ENCODE measurements at places on chromosomes 2 and 18.

DNA sequence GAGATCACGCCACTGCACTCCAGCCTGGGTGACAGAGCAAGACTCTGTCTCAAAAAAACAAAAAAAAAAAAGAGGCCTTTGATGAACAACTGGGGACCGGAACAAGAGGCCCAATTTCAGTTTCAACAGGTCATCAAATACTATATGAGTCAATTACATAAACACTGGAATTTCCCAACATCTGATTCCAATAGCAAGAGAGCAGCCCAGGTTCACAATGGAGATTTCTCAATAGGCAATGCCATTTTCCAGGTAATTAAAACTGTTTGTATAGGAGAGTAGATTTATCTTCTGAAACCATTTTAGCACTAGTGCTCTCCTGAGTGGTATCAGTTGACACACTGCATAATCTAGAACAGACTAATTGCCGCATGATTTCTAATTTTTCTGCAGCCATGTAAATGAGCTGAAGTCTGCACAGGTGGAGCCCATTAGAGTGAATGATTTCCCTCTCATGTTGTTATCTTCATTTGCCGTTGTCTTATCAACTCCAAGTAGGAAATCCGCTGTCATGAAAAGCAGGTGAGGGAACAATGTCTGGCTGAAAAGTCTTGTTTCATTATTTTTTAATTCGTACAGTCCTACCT lies 264.1 kb upstream of the MEIS1 start:
- DNase-seq = peak; percentile 38

DNA sequence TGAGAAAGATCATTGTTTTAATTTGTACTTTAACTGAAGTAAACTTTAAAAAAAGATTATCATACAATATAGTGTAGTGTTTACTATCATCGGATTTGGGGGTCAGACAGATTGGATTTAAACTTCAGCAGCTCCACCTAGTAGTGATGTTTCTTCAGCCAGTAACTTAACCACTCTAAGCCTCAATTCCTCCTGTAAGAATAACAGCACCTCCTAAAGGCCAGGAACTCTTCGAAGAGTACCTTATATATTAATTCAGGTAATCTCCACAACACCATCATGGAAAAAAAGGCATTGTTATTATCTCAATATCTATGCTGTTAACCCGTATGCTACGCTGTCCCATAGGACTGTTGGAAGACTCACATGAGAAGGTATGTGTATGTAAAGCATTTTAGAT lies 69.0 kb upstream of the DLGAP1 start:
- no peak for DNase-seq

GRCh38 chr2:70981421-70981820 lies 3.0 kb downstream of the ANKRD53 start:
- no peak for DNase-seq

GRCh38 chr2:166972418-166972817 lies 84.1 kb downstream of the XIRP2 start:
- no peak for DNase-seq

DNA sequence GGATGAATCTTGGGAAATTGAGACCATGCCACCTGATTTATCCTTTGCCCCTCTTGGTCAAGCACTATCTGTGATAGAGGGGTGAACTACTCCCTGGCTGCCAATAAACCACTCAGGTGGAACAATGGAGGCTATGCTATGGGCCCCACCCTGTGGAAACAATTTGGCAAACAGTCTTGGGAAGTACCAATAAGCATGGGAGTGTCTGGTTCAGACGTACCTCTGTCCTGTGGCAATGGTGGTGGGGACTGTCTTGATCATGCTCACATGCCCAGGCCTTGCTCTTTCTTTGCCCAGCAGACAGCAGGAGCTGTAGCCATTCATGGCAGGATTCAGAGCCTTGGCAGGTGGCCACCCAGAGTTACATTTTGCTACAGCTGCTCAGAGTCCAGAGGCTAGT lies 658.7 kb downstream of the KCNJ3 start:
- no peak for DNase-seq

DNA sequence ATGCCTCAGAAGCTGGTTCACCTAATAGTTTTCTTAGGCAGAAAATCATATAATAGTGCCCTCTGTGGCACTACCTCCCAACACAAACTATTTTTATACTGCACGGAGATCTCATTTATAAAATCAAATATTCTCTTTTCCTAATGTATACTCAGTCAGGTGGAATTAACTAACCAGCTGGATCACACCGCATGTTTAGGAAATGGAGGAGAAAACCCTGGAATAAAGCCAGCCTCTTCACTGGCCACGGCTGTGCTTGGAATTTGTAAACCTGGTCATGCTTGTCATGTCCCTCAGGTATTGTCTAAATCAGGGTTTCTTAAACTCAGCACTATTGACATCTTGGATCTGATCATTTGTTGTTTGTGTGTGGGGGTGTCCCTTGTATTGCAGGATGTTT lies 85.6 kb downstream of the DOCK10 start:
- peak; percentile 34 for DNase-seq

DNA sequence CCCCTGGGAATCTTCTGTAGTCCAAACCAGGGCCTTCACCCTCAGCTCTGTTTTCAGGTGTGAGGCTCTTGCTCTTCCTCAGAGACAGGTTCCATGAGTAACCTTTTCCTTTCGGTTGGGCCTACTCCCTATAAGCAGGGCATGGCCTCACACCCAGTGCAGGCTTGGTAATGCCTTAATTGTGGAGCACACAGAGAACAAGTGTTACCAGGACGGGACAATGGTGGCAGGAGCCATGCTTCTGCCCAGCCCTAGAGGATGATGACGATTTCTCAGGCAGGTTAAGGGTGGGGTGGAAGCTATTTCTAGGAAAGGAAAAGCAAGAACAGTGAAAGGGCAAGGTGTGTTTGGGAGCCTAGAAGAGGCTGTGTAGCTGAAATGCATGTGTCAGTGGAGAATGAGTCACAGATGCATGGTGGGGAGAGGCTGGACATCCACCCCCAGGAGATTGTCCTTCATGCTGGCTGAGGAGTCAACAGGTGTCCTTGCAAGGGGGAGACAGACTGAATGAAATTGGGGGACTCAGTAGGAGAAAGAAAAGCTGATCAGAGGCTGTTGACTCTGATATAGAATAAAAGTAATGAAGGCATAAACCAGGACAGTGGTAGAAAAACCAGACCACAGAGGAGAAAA lies 22.0 kb upstream of the SERPINB12 start:
- no peak for DNase-seq

DNA sequence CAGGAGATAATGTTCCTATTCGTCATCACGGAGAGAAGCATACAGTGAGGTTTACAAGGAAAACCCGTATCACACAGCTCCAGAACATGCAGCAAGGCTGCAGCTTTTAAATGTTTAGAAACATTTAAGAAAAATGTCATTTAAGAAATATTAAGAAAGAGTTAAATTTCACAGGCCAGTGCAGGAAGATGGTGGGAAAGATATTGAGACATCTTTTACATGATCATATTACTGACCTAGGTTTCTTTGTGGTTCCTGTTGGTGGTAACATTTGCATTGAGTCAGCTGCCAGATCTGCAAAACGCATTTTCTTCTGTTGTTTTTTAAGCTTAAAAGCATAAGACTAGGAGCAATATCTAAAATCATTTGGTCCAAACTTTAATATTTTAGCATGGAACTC lies 44.9 kb downstream of the CPO start:
- no peak for DNase-seq

- no peak for DNase-seq
Observed at GRCh38 chr2:44779793-44780192, 161.7 kb upstream of the SIX3 start.

- no peak for DNase-seq
Observed at GRCh38 chr18:54952026-54952425, 7.2 kb downstream of the CCDC68 start.

DNA sequence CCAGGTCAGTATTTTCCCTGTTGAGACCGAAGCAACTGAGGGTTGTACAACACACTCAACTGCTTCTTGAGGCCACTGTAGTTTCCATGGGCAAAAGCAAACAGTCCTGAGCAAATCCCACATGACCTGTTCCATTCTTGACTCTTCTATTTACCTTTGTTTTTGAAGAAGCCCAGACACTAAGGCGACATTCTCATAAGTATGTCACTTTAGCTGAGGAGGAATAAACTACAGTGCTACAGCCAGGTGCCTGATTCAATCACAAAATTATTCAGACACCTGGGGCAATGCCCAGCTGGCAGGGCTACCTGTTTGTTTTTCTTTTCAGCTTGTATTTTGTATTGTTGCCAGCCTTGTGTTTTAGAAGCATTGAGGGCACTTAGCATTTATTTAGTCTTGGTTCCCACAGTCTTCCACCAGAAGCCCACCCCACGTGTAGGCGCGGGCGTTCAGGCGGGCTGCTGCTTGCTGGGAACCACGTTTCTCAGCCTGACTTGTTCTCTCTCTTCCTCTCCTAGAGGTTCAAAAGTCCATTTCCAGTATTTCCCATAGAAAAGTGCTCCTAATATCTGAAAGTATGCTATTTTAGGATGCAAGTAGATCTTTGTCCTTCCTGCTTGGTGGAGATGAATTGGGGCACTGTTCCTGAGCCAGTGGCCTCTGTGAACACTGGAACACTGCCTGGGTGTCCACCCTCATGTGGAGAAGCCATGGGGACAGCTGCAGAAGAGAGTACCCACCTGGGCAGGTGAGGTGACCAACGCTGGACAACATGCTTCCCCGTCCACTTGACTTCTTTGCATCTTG lies 99.0 kb upstream of the COPS8 start:
- no peak for DNase-seq

GRCh38 chr2:29650631-29651097 lies 270.7 kb downstream of the ALK start:
- DNase-seq = peak; percentile 60

DNA sequence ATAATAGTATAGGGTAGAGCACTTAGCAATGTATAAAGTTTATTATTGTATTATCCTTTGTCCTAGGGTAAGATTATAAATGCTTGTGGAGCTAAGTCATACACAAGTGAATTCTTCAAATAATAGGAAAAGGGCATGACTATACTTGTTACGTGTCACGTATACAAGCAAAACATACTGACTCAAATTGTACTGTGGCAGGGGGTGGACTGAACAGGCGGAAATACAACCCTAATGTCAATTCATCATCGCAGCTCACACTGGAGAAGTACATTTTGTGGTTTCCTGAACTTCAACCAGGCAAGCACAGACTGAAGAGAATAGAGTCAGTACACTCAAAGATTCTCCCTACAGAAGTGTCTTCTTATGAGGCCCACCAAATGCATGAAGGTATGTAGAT lies 201.0 kb downstream of the MBD2 start:
- DNase-seq = no peak

DNA sequence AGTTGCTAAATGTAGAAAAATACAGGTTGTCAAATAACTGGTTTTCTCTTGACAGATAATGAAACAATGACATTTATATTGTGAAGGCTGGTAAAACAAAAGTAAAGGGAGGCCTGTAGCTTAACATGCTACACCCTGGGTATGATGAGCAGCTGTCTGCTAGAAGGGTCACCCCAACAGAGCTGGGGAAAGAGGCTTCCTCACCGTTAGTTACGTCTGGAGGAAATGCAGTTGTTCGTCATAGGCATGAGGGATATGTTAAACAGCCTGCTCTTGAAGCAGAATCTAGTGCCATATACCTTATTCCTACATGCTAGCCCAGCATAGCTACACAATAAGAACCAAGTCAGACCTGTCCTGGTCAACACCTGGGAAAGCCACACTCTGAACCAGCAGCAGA lies 49.9 kb downstream of the LPIN2 start:
- DNase-seq = no peak

DNA sequence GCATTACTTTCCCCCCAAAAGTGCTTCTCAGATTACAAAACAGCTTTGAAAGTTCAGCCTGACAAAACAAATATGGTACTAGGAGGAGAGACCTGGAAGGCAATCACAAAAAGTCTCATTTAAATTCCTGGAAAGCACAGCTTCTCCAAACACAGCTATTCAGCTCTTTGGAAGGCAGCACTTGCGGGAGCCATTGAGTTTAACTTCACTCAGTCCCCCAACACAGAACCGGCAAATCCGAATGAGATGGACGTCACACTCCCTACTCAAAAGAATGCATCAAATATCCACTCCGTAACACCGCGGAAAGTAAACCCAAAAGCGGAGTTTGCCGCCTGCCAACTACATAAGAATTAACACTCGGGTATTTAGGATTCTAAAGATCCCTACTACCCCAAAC lies 638 bp downstream of the ST6GAL2 start:
- peak; percentile 86 for DNase-seq

- peak; percentile 43 for DNase-seq
Observed at GRCh38 chr2:1136067-1136466, 185.4 kb downstream of the SNTG2 start.

DNA sequence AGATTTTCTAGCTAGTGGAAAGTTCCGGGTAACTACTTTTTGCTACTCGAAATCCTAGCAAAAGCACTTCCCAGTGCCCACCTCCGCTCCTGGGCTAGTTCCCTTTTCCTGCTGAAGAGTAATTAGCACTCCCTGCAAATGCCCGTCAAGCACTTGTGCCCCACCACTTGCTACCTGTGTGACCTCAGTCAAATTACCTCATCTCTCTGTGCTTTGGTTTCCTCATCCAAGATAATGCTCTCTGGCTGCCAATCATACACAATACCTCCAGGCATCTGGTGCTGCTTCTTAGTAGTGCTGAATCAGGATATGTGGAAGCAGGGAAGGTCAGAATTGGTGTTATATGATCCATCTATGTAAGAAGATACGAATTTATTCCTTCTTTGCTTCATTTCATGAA lies 102.1 kb upstream of the CDCA7 start:
- no peak for DNase-seq

DNA sequence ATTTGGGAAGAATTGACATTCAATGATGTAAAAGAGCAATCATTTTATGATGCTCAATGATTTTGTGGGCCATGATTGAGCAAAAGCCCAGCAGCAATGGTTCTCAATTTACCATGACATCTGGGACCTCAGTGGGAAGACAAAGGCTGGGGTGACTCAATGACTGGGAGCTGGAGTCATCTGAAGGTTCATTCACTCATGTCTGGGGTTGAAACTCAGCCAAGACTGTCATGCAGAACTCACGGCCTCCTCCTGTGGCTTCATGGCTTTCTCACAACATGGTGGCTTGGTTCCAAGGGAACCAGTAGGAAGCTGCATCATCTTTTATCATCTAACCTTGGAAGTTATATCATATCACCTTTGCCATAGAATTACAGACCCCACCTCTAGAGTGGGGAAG lies 45.1 kb upstream of the CD226 start:
- peak; percentile 9 for DNase-seq

DNA sequence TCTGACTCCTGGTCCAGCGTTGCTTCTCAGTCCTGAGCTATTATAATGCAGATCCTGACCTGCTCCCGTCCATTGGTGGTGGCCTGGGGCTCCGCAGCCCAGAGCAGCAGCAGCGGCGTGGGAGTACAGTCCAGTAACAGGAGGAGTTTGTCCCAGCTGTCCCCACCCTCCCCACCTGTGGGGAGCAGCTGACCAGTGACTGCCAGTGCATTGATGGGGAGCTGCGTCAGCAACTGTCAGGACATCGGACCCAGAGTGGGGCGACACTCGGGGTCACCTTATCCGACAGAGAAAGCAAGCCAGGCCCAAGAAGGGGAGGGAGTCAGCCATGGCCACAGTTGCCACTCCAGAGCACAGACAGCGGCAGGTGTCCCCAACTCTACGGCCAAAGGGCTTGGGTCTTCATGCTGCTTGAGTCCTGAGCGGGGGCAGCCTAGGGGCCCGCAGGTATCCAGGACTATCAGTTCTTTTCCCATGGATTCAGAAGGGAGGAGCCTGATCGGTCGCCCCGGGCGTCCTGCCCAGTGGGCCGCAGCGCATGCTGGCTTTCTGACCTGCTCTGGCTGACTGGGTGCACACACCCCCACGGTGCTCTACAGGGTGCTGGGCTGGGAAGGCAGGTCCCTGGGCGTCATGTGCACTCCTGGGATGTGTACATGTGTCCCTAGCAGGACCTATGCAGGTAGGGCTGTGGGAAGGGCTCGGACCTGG lies 29.7 kb downstream of the DNMT3A start:
- no peak for DNase-seq

Data from brain (organoid and tissue), 16 donors.